ENCODE measurements at places on chromosomes 3 and 15.

DNA sequence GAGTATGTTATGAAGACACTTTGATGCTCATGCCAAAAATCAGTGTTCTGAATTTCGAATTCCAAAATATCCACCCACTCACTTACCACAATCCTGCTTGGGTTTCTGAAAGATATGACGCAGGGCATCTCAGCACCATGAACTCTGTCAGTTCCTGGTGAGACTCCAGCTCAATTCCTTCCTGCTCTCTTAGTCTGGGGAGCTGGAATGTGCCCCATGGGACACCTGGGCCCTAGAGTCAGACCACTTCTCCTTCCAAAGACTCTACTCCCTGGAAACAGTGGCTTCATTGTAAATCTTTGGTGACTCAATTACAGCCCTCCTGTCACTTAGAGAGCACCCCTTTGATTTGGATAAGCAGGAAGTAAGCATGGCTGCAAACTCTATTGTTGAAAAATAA is 50.5 kb downstream of the CD86 start:
- no peak for DNase-seq

- DNase-seq: no peak
Observed at GRCh38 chr15:78369161-78369560, 29.0 kb downstream of the CRABP1 start.

DNA sequence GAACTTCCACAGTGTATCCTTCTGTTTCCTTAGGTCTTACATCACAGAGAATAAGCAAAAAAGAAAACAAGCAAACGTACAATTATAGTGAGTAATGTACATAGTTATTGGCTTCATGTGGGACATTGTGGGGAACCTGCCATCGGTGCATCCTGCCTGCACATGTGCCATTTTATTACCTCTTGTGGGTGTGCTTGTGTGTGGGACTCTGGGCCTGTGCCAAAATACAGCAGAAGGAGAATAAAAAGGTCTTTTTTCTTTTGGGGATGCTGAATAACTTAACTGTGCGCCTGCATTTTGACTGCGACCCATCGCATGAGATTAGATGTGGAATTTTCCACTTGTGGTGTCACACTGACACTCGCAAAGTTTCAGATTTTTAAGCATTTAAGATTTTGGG is 169.6 kb upstream of the DCBLD2 start:
- DNase-seq: no peak

DNA sequence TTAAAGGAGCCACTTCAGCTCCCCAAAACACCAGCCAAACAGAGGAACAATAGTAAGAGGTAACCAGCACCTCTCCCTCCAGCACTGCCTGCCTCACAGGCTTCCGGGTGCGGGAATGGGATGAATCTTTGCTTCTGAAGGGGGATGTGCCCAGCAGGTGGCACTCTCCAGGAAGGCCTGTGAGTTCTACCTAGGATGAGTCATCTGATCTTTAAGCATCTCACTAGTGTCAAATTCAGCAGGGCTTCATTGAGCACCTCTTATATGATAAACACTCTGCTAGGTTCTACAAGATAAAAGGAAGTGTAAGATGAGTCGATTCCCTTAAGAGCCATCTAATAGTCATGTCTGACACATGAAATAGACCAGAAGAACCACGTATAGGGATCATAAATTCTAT is 237.4 kb upstream of the UMPS start:
- peak; percentile 66 for DNase-seq

- DNase-seq: no peak
Observed at GRCh38 chr3:73294537-73294936, 233.1 kb downstream of the EBLN2 start.

DNA sequence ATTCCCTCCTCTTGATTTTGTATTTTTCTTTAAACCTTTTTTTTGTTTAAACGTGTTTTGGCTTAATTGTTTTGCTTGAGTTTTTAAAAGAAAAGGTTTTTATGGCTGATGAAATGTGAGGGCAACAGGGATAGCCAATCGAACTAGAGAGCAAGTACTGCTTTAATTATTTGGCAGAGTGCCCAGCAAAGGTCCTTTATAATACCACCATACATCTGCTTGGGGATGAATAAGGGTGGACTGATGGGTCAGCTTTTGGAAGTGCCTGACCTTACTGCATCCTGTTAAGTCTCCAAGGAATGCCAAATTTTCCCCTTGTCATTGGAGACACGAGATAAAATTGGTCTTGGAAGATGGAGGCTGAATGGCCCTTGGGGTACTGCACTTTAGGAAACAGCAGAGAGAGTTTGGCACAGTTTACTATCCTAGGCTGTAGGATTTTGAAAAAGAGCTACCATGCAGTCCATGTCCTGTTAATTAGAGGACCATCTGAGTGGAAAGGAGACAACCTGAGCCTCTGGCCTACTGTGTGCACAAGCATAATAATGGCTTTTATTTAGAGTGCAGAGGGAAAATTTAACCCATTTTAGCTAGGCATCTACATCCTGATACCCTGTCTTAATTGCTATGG is 19.8 kb upstream of the MTHFS start:
- DNase-seq: peak; percentile 24

GRCh38 chr3:138948371-138949001 is 1.5 kb downstream of the FOXL2NB start:
- DNase-seq: no peak

- no peak for DNase-seq
Observed at GRCh38 chr3:162213956-162214355, 717.3 kb downstream of the OTOL1 start.

DNA sequence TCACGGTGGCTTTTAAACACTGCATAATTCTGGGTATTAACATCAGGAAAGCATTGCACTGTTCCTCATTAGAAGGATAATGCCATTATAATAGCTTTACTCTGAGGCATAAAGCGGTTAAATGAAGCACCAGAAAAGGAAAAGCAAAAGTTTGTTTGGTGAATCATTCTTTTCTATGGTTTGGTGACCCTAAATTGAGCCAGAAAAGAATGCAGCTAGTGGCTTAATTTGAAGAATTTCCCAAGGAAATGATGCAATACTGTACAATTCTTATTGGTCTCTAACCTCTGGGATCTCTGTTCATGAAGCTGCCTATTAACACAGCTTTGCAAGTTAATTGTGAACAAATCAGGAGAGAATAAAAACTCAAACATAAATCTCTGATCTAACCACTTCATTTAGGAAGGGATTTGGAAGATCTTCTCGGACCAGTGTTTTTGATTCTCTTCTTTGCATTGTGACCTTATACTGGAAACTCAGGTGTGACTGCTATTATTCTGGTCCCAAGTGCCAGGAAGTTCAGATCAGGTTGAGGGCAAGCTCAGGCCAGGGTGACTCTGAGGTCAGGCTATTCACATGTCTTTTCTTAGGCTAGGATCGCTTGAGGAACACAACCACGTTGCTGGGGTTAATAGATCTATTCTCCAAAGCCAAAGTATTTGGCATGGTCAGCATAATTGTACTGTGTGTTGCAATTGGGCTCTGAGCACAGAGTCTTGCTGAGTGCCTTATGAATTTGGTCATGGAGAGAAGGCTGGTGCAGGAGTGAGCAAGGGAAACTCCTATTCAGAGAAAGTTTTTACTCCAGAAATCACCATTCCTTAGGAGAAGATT is 11.3 kb upstream of the DLG1 start:
- peak; percentile 68 for DNase-seq

Measured in dermis blood vessel endothelial cell (primary cell).